GM18507 (cell line): ENCODE measurements at places on chromosomes 6 and 20.

DNA sequence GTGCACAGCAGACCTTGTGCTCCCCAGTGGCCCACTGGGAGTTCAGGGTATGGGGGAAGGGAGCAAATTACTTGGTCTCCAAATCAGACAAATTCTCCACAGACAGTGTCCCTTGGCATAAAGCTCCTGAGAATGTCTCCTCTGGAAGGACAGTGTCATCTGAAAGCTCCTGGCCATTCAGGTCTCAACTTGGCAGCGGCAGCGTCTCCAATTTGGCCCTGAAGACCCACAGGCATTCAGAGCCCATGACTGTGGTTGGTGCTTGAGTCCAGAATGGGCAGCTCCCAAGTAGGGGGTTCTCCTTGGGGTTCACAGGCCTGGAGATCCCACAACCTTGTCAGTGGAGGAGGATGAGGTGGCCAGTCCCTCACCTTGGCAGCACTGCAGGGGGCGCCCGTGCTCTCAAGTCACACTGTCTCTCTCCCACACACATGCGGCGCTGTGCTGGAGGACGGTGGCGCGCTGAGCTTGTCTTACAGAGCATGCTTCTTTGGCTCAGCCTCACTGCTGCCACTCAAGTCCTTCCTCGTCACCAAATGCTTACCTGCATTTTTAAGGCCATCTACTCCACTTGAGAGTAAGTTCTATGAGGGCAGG is 20.7 kb downstream of the DYNLRB1 start:
- no peak for DNase-seq

DNA sequence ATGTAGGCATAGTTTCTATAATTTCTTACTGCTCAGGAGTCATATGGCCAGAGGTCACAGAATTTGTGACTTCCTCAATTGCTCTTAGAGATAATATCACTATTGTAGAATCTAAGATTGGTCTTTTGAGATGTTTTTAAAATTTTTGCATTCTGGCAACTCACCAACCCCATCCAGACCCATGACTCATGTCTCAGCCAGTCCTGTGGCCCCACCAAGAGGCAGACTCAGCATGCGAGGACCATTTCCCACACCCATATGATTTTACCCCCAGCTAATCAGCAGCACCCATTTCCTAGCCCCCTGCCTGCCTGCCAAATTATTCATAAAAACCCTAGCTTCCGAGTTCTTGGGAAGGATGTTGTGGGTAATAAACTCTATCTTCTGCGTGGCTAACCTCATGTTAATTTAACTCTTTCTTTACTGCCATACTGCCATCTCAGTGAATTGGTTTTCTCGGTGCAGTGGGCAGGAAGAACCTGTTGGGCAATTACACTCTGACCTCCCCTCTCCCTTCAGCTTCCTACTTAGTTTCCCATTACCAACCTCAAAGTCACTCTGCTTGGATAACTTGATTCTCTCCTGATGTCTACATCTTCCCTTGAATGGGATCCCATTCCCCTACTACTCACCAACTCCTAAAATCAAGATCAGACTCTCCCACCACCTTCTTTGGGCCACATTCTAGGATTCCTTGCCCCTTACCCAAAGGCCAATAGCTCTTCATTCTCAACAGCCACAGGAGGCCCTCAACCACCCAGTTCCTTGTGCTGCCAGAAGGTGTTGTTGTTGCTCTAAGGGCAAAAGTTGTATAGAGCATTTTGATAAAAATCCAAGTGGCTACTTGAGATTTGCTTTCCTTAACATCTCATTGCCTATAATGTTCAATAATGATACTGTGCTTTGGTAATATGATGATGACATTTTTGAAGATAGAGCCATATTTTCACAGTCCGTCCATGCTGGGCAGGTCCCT is 16.2 kb upstream of the IYD start:
- DNase-seq: no peak

GRCh38 chr20:29298759-29299613 is 1958.5 kb upstream of the DEFB115 start:
- DNase-seq: no peak

DNA sequence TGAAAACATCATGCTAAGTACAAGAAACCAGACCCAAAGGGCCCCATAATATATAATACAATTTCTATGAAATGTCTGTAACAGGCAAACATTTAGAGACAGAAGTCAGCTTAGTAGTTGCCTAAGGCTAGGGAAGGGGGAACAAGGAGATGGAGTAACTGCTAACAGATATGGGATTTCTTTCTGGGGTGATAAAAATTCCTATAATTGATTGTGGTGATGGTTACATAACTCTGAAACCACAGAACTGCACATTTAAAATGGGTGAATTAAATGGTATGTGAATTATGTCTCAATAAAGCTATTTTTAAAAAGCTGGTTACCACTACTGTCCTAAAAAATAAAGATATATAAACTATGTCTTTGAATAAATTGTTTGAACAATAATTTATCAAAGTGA is 3.2 kb downstream of the CEP162 start:
- no peak for DNase-seq

DNA sequence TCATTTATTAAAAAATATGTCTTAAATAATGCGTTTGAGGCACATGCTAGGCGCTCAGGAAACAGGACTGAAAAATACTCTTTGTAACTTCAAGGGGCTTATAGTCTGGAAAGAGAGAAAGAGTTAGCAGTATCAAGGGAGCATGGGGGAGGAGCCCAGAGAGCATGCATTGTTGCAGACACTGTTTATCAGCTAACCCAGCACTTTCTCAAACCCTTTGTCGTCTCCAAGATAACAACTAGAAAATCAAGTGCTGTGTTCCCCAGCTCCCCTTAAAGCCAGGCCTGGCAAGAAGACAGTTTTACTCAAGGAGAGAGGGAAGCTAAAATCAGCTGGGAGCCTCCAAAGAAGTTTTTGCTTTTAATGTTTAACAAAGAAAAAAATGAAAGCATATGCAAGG is 98.4 kb downstream of the PERP start:
- no peak for DNase-seq

GRCh38 chr6:1423578-1423977 is 34.2 kb downstream of the FOXF2 start:
- DNase-seq: no peak

DNA sequence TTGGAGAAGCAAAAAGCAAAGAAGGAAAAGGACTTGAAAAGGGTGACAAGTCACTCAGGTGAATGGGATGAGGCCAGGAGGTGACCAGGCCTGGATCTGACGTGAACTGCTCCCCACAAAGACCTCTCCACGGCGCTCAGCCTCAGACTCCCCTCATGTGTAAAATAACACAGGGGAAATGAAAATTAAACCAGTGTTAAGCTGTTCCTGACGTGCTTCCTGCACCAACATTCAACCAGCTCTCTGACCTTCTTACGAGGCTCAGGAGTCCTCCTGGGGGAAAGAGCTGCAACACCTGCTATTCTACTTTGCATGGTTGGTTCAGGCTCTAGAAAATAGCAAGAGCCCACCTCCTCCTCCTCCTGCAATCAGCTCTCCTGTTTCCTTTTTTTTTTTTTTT is 256.7 kb downstream of the ATXN1 start:
- no peak for DNase-seq

- no peak for DNase-seq
These were observed 621.1 kb upstream of the ADGRB3 start for GRCh38 chr6:68013780-68014515.

DNA sequence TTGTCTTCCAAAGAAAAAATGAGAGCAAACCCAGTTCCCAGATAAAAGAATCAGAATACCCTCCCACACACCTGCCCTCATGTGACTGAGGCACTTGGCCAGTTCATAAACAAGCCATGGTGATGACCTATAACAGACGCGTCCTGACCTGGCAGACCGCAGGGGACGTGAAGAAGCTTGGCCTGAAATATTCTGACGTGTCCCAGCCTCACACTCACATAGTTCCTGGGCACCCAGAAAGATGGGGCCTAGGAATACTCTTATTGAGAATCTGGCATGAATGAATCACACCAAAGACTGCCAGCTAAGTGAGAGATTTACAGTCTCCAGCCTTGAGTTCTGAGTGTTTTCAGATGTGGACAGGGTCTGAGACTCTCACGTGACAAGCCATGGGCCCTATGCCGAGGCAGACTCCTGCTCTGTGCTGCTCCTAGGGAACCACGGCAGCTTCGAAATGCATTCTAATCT is 17.2 kb upstream of the MAP3K4 start:
- DNase-seq: no peak

- no peak for DNase-seq
These were observed 119.4 kb upstream of the PRND start for GRCh38 chr20:4602297-4602631.

- no peak for DNase-seq
These were observed 143.6 kb upstream of the TNFAIP3 start for GRCh38 chr6:137723273-137724017.

DNA sequence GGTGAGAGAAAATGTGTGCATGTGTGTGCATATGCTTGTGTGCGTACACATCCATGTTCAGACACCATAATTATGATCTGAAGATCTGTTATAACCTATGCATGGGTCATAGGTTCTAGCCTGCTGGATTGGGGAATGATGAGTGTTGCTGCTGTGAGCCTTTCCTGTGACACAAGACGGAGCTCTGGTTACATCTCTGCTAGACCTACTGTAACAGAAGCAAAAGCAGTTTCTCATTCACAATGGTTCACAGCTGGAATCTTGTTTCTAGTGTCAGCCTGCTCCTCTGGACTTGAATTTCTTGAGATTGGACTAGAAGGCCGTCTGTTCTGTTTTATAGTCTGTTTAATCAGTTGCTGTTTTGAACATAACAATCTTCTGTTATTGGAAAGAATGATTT is 40.1 kb downstream of the DEFB114 start:
- DNase-seq: no peak

- DNase-seq: no peak
These were observed 120.5 kb downstream of the INSM1 start for GRCh38 chr20:20488388-20488787.

DNA sequence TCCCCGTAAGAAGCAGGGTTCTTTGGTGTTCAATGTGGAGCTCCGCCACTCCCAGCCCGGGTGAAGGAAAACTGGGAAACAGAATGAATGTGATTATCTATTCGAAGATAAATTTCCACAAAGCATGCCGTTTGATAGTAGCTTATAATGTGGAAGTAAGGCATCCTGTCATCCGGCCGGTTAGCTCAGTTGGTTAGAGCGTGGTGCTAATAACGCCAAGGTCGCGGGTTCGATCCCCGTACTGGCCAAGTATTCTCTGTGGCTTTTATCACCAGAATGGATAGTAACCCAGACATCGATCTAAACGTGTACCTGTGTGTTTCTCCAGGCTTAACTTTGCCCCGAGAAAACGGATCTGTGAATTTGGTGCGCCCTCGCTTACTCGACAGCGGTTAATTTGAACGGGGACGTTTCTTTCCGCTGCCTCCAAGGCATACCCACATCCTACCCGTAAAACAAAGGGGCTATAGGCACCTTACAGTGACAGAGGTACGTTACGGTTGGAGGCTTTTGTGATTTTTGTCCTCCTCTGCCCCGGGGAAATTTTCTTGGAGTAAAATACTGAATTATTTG is 215.2 kb upstream of the ZNF184 start:
- DNase-seq: no peak

- DNase-seq: no peak
These were observed 6.8 kb downstream of the HFE start for GRCh38 chr6:26094036-26094435.

DNA sequence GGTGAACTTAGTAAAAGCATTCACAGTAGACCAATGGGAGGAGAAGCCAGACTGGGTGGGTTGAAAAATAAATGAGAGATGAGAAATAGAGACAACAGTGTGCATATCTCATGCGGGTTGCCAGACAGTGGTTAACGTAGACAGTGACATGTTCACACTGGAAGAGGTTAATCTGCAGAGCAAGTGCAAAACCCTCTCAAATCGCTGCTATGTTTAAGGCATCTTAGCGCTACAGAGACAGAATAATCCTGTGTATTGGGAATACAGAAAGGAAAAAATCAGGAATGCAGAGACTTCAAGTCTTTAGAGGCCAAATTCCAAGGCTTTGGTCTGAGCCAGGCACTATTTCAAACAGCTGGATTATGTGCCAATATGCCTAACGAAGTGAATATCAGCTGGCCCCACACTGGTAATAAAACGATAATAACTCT is 107.1 kb downstream of the TSHZ2 start:
- no peak for DNase-seq

DNA sequence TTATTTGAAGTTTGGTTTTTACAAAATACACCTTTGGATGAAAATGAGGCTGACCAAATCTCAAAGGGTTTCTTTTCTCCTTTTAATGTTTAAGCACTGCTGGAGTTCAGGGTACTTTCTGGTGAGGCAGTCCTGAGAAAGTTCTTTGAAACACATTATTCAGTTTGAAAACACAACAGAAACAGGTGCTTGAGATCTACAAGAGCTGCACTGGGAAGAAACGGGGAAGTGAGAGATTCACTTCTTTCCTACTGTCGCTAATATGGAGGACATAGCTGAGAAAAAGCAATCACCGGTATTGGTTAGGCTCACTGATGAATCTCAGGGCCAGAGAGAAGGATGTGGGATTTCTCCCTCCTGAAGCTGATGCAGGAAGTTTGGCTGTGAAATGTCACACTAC is 22.9 kb upstream of the TMEM170B start:
- no peak for DNase-seq

DNA sequence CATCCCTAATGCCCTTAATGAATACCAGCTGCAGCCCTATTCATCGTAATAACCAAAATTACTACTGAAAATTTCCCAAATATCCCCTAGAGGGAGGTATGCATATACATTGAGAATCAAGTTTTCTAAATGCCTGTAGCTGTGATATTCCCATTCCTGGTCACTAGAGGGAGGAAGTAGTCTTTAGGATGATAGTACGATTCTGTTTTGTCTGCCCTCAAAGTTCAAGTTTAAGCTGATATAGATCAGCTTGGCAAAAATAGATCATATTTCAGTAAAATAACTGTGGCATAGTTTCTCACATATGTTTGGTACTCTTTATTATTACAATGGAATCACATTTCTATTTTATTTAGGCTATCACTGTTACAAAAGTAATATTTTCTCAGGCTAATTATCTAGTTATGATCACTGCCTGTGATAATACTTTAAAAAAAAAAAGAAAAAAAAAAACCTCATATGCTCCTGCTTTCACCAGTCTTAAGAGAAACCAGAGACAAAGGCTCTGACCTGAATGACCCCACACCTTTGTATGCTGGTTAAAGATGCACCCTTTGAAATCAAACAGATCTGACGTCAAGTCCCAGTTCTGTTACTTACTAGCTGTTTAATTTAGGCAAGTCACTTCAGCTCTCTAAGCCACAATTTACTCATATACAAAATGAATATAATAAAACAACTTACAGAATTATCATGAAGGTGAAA is 11.0 kb downstream of the TSPYL1 start:
- DNase-seq: no peak

- no peak for DNase-seq
These were observed 17.3 kb downstream of the EEF1E1 start for GRCh38 chr6:8085053-8085511.

- DNase-seq: no peak
These were observed 57.4 kb downstream of the STMND1 start for GRCh38 chr6:17159240-17159639.

DNA sequence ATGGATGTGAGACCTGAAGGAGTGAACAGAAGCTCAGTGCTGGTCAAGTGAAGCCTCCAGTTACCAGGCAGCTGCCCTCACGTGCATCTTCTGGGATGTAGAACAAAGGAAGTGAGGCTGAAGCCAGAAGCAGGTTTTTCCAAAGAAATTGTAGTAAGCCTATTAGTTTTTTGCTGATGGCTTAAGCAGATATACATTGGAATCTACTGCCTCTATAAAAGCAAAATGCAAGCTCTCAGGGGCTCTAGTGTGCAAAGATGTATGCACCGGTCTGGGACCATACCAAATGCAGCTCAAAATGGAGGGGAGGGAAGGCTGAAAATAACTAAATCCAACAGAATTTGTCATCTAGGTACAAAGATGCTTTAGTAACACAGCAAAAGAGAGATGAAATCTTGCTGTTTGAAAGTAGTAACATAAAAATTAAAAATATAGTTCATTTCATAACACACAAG is 77.0 kb downstream of the DTNBP1 start:
- DNase-seq: no peak

- DNase-seq: no peak
These were observed 286.8 kb downstream of the DHX35 start for GRCh38 chr20:39248862-39249485.
